Kidney (tissue), 22 donors: ENCODE measurements at places on chromosomes 3 and 15. TPM values are rescaled to one million over a fixed set of nuclear protein-coding genes. Genes with fewer than 3 reads are reported as not detected.

Gene IL5RA
- total RNA-seq: 1.1 TPM

Gene SERINC4
- 0.13 TPM for total RNA-seq

Gene STXBP5L
- not detected for total RNA-seq

Gene DAPK2
- total RNA-seq: 3.0 TPM

Gene GXYLT2
- 3.8 TPM for total RNA-seq
